ENCODE measurements at places on chromosomes 3 and 15. TPM values are rescaled to one million over a fixed set of nuclear protein-coding genes. Genes with fewer than 3 reads are reported as not detected.

GRCh38 chr15:71549697-71550096 is 260.7 kb upstream of the NR2E3 start:
- no peaks in the 10 kb centered on the region for H3K27me3 ChIP-seq
- H3K27ac ChIP-seq = no peak overlapping the region
- H3K4me1 ChIP-seq = peaks cover 23% of the 10 kb centered on the region
- H3K4me3 ChIP-seq = no peak overlapping the region
- no peak for DNase-seq
- no peaks in the 10 kb centered on the region for H3K36me3 ChIP-seq

GRCh38 chr3:194054961-194055360 is 81.0 kb upstream of the HES1 start:
- no peaks in the 10 kb centered on the region for H3K27me3 ChIP-seq
- H3K4me1 ChIP-seq = peaks cover 11% of the 10 kb centered on the region
- H3K4me3 ChIP-seq = no peak overlapping the region
- H3K36me3 ChIP-seq = no peaks in the 10 kb centered on the region
- DNase-seq = no peak
- H3K27ac ChIP-seq = no peak overlapping the region

The HRG gene
- total RNA-seq = not detected

DNA sequence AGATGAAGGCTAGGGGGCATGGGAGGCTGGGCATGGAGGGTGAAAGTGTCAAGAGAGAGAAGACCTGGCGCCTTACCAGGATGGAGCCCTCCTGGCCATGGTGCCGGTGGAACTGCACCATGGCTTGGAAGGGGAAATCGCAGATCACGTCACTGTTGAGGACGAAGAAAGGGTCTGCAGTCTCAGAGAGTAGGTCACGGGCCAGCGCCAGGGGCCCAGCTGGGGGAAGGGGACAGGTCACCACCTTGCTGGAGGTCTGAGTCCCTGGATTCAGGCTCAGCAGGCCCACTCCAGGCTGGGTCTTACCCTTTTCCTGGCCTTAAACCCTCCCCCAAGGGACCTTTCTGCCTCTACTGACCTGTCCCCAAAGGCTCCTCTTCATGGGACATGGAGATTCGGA is 855 bp downstream of the GMPPB start:
- H3K4me1 ChIP-seq = peaks cover 20% of the 10 kb centered on the region
- H3K27me3 ChIP-seq = no peaks in the 10 kb centered on the region
- peak overlapping the region; percentile 97 for H3K4me3 ChIP-seq
- no peak for DNase-seq
- peak overlapping the region; percentile 94 for H3K27ac ChIP-seq

The GYG1 gene
- total RNA-seq = 72.6 TPM

The WNT5A gene
- 6.5 TPM for total RNA-seq

DNA sequence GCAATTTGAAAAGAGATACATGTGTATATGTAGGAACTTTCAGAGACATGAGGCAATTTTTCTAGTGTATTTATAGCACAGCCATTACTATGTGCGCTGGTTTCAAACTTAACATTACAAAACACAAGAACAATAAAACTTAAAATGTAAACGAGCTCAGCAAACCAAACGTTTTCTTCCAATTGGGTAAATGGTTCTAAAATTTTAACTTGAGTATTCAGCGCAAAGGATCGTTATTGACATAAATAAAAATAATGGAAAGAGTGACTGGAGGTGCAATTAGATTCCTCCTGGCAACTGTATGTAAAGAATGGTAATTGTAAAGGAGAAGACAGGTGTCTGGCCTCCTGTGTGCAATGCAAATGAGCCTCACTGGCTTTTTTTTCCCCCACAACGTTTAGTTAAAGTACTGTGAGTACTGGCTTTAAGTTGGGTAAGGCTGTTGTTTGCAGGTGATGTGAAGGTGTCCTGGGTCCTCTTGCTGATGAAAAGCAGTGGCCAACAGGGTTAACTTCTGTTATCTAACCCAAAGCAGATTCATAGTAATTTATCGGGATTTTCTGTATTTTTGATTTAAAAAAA is 14.1 kb upstream of the GADL1 start:
- peaks cover 9% of the 10 kb centered on the region for H3K4me1 ChIP-seq
- no peak for DNase-seq
- no peaks in the 10 kb centered on the region for H3K27me3 ChIP-seq
- no peak overlapping the region for H3K4me3 ChIP-seq

- no peak for DNase-seq
- no peak overlapping the region for H3K4me3 ChIP-seq
Observed at GRCh38 chr3:16893618-16894200, 9.0 kb downstream of the PLCL2 start.

The TGFBR2 gene
- total RNA-seq = 355 TPM

DNA sequence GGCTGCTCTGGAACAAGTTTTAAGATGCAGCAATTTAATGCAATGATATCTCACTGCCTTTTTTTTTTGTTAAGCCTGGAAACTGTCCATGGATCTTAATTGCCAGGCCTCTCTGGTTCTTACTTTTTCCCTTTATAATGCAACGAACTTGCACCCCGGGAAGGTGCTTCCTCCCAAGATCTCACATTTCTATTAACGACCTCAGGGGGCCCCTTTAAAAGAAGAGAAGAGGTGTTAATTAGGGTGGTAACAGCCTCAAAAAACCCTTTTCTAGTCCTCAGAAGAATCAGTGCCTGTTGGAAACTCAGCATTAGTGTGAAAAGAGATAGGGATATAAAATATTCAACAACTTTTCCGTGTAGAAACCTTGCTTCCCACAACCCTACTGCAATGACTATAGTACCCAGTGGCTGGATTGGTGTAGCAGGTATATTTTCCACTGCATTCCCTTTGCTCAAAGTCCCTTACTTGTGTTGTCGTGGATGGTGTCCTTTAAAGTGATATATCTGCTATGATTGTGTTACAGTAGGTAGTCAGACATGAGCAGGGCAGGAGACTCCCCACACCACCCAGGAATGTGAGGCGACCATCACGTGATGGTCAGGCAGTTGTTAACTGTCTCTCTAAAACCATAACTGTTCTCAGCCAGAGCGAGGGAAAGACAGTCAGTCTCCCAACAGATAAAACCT is 121.8 kb downstream of the CTNNB1 start:
- no peaks in the 10 kb centered on the region for H3K4me1 ChIP-seq
- H3K27me3 ChIP-seq = no peaks in the 10 kb centered on the region
- H3K36me3 ChIP-seq = no peaks in the 10 kb centered on the region
- no peak for DNase-seq

DNA sequence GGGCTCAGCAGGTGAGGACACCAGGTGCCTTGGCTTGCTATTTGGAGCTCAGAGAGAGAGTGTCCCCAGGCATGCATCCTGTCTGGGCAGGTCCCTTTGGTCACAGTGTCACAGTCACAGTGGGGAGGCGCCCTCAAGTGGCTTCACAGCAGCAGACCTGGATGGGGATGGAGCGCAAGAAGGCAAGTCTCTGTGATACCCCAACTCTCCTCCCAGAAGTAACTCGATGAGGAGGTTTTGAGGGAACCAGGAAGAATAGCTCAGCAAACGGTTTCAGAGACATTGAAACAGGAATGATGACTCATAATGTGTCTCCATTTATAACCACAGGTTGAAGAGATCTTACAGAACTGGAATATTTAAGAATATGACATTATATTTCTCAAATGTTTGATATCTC is 66.5 kb upstream of the SH3GL3 start:
- DNase-seq = no peak
- no peaks in the 10 kb centered on the region for H3K4me1 ChIP-seq
- H3K36me3 ChIP-seq = no peaks in the 10 kb centered on the region
- no peak overlapping the region for H3K4me3 ChIP-seq
- H3K27ac ChIP-seq = no peak overlapping the region

DNA sequence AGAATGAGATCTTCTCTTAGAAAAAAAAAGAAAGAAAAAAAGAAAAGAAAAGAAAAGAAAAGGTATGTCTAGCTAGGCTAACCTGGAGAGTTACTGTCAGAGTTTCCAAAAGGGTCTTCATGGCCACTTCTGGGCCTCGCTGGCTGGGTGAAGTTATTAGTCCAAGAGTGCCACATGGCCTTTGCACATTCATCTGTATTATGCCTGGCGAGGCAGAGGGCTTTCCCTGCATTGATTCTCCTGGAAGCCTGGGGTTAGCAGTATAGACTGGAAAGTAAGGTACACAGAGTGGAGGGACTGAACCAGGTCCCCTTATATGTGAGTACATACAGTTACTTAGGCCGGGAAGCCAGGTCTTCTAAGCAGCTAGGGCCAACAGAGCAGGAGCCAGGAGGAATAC is 54.8 kb upstream of the CGNL1 start:
- H3K27me3 ChIP-seq = no peaks in the 10 kb centered on the region
- peaks cover 8% of the 10 kb centered on the region for H3K4me1 ChIP-seq
- H3K27ac ChIP-seq = no peak overlapping the region

DNA sequence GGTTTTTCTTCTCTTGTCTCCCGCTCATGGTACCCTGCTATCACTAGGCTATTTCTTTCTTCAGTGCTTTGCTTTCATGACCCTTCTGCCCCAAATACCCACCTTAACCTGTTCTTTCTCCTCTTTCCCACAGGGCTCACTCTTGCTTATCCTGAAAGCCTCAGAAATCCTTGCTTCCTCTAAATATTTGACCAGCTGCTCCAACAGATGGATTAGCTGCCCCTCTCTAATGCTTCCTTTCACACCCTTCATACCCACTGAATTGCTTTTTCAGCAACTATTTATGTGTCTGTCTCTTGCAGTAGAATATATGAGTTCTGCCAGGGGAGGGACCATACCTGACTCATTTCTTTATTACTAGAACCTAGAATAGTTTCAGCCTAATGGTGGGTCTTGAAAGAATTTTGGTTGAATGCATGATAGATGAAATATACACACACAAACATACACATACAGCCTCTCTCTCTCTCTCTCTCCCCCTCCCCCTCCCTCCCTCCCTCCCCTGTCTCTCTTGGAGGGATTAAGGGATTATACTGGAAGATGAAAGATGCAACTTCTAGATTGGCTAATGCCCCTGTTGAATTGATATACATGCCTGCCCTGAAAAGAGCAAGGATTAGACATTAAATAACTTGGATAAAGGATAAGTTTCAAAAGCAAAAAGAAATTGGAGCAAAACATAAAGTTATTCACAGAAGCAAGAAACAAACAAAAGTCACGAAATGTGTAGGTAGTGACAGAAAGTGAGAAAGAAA is 95.0 kb upstream of the GADL1 start:
- no peaks in the 10 kb centered on the region for H3K36me3 ChIP-seq
- no peaks in the 10 kb centered on the region for H3K27me3 ChIP-seq
- no peak for DNase-seq
- peaks cover 10% of the 10 kb centered on the region for H3K4me1 ChIP-seq
- H3K4me3 ChIP-seq = no peak overlapping the region

The NT5DC2 gene
- total RNA-seq = 83.4 TPM
